ENCODE measurements at places on chromosomes 13 and 19.

- no peaks in the 10 kb centered on the region for H3K36me3 ChIP-seq
- H3K4me1 ChIP-seq = no peaks in the 10 kb centered on the region
- no peak for DNase-seq
Measured at GRCh38 chr13:65926750-65927171, 1303.4 kb downstream of the PCDH9 start.

GRCh38 chr19:368630-369024, 24.0 kb upstream of the MIER2 start:
- no peak overlapping the region for H3K4me3 ChIP-seq
- H3K4me1 ChIP-seq = no peaks in the 10 kb centered on the region
- no peaks in the 10 kb centered on the region for H3K36me3 ChIP-seq
- DNase-seq = no peak
- peaks cover 5% of the 10 kb centered on the region for H3K27me3 ChIP-seq

DNA sequence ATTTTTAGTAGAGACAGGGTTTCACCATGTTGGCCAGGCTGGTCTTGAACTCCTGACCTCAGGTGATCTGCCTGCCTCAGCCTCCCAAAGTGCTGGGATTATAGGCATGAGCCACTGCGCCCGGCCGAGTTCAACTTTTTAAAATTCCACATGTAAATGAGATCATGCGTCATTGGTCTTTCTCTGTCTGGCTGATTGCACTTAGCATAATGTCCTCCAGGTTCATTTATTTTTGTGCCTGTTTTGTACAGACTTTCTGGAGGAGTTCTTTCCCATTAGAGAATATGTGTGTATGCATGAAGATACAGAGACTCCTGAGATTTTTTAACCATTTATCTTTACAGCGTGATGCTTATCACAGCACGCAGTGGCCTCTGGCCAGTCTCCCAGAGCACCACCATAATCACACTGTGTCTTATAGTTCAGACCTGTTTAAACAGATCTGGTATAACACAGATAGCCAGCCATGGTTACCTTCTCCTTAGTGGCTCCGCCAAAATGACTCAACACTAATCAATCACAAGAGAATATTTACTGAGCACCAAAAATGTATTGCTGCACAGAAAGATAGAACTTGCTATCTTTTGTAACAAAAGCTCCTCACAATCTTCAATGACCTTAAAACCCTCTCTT, 11.4 kb upstream of the STARD13 start:
- H3K4me1 ChIP-seq = peaks cover 10% of the 10 kb centered on the region
- no peak for DNase-seq
- no peak overlapping the region for H3K27ac ChIP-seq

GRCh38 chr19:20154636-20155035, 12.4 kb upstream of the ZNF486 start:
- no peak for DNase-seq
- no peak overlapping the region for H3K27ac ChIP-seq
- no peaks in the 10 kb centered on the region for H3K4me1 ChIP-seq

DNA sequence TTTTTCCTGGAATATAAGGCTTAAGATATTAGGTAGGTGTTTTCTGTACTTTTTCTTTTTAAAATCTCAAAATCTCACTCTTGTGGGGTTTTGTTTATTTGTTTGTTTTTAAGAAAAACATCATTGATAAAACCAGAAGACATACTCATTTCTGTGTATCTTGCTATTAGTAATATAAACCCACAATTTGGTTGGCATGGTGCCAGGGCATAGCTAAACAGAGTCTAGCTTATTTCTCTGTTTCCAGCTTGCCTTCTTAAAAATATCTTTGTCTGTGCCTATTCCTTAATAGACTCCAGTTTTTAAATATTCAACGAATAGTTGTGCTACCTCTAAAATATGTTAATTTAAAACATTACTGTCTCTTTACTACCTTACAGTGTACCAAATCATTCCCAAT, 1121.9 kb upstream of the PCDH20 start:
- no peaks in the 10 kb centered on the region for H3K27me3 ChIP-seq
- H3K36me3 ChIP-seq = no peaks in the 10 kb centered on the region
- DNase-seq = no peak

GRCh38 chr19:7643031-7643415, 6.1 kb downstream of the STXBP2 start:
- H3K4me3 ChIP-seq = no peak overlapping the region
- no peaks in the 10 kb centered on the region for H3K4me1 ChIP-seq
- no peak overlapping the region for H3K27ac ChIP-seq
- DNase-seq = no peak
- H3K27me3 ChIP-seq = peaks cover 52% of the 10 kb centered on the region

GRCh38 chr19:31513841-31514240, 164.6 kb upstream of the TSHZ3 start:
- H3K4me3 ChIP-seq = no peak overlapping the region
- DNase-seq = no peak
- H3K4me1 ChIP-seq = no peaks in the 10 kb centered on the region
- no peaks in the 10 kb centered on the region for H3K36me3 ChIP-seq
- H3K27me3 ChIP-seq = no peaks in the 10 kb centered on the region
- no peak overlapping the region for H3K27ac ChIP-seq

DNA sequence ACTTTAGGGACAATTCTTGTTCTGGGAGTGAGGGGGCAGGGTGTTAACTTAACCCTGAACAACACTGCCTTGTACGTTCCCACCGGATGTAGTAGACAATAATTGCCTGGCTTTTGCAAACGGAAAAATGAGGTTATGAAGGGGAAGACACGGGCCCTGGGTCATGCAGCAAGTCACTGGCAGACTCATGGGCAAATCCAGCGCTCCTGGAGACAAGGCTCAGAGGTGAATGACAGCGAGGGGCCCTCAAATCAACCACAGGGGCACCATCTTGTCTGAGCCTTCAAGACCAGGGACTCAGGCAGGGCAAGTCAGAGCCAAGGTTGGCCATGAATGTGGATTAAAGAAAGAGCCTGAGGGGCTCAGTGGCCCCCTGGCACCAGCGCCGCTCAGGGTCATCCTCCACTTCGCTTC, 2.8 kb downstream of the RASA3 start:
- H3K27ac ChIP-seq = peak overlapping the region; percentile 88
- no peak overlapping the region for H3K4me3 ChIP-seq
- DNase-seq = peak; percentile 40
- H3K36me3 ChIP-seq = no peaks in the 10 kb centered on the region

GRCh38 chr13:107373551-107373950, 805.6 kb upstream of the ARGLU1 start:
- H3K4me3 ChIP-seq = no peak overlapping the region
- no peaks in the 10 kb centered on the region for H3K27me3 ChIP-seq
- H3K4me1 ChIP-seq = no peaks in the 10 kb centered on the region
- no peak for DNase-seq

DNA sequence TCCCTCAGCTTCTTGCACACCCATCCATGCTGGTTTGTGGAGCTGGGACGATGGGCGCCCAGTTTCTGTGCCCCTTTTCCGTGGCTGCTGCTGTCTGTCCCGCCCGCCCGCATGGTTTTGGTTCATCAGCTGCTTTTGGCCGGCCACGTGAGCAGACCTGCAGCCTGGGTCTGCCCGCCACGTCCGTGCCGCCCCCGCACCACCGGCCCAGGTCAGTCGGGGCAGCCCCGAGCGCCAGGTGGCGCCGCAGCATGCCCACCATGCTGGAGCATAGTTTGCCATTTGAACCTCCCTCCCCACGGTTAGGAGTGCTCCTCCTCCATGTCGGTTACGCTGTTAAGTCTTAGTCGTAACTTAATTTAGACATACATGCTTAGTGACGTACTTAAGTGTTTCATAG, 15.3 kb upstream of the RPS15 start:
- peaks cover 50% of the 10 kb centered on the region for H3K36me3 ChIP-seq
- peaks cover 31% of the 10 kb centered on the region for H3K4me1 ChIP-seq
- no peak for DNase-seq

GRCh38 chr13:49097374-49097773, 121.7 kb downstream of the FNDC3A start:
- peak overlapping the region; percentile 67 for H3K27ac ChIP-seq
- no peak for DNase-seq
- no peaks in the 10 kb centered on the region for H3K36me3 ChIP-seq
- peaks cover 27% of the 10 kb centered on the region for H3K4me1 ChIP-seq

DNA sequence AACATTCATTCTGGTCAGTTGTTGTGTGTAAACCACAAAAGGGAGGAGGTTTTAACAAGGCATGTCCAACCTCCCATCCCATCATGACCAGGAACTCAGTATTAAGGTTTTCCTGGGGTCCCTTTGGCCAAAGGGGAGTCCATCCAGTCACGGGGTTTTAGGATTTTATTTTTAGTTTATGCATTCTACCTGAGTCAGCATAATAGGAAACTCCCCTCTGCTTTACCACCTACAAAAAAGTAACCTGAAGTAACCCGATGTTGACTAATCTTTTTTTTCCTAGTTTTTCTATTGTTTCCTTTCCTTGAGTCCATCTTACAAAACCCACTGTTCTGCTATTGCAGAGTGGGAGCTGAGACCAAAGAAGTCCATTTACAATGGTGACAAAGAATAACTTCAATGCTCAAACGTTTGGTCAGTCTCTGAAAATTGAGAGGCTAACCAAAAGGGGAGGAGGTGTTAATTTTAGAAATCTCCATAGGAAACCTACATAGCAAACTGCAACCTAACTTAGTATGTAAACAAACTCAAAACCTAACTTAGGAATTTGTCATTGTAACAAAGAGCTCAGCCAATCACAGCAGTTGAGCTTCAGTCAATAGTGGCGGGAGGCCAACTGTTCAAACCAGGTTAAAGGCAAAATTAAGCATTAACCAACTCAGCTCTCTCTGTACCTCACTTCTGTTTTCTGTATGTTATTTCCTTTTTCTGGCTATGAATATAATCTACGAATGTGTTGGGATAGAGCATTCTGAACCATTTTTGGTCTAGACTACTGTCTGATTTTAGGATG, 1954.1 kb downstream of the PCDH9 start:
- H3K36me3 ChIP-seq = no peaks in the 10 kb centered on the region
- DNase-seq = no peak

DNA sequence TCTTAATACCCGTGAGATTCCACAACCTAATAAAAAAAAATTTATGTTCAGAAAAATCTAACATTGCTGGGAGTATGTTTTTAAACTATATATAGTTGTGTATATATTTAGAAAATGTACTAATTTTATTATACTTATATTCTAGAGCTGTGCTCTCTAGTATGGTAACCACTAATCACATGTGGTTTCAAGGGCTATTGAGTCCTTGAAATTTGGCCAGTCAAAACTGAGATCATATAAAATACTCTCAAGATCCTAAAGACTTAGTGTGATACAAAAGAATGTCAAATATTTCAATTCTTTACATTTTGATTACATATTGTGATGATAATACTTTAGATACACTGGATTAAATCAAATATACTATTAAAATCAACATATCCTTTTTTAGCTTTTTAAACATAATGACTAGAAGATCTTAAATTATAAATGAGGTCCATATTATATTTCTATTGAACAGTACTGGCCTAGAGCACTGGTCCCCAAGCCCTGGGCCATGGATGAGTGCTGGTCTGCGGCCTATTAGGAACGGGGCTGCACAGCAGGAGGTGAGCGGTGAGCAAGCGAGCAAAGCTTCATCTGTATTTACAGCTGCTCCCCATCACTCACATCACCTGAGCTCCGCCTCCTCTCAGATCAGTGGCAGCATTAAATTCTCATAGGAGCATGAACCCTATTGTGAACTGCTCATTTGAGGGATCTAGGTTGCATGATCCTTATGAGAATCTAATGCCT, 176.5 kb upstream of the NBEA start:
- DNase-seq = no peak
- H3K27me3 ChIP-seq = no peaks in the 10 kb centered on the region
- H3K27ac ChIP-seq = no peak overlapping the region

DNA sequence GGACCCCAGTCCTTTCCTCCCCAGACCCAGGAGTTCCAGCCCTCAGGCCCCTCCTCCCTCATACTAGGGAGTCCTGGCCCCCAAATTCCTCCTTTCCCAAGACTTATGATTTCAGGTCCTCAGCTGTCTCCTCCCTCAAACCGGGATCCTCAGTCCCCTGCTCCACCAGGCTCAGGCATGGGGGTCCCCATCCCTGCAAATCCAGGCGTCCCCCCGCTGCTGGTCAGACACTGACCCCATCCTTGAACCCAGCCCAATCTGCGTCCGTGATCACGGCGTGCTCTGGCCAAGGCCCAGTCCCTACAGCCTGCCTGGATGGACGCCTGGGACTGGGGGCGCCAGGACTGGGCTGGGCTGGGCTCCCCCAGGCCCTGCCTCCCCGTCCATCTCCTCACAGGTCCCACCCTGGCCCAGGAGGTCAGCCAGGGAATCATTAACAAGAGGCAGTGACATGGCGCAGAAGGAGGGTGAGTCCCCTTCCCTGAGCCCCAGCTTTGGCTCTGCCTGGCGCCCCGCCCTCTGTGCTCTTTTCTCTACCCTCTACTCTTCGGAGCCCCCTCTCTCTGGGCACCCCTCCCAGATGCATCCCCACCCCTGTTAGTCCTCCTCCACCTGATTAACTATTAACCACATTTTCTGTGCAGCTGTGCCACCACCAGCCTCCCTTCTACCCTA, 672 bp downstream of the HPN start:
- H3K36me3 ChIP-seq = no peaks in the 10 kb centered on the region
- peaks cover 25% of the 10 kb centered on the region for H3K27me3 ChIP-seq
- no peak overlapping the region for H3K27ac ChIP-seq
- DNase-seq = no peak
- H3K4me1 ChIP-seq = peaks cover 34% of the 10 kb centered on the region

DNA sequence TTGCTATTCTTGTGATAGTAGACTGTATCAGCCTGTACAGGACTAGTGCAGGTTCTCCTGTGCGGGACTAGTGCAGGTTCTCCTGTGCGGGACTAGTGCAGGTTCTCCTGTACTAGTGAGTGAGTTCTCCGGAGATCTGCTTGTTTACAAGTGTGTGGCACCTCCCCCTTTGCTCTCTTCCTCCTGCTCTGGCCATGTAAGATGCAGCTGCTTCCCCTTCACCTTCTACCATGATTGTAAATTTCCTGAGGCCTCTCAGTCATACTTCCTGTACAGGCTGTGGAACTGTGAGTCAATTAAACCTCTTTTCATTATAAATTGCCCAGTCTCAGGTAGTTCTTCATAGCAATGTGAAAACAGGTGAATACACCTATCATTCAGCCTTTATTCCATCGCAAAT, 289.6 kb downstream of the TEX29 start:
- H3K27ac ChIP-seq = no peak overlapping the region
- peaks cover 9% of the 10 kb centered on the region for H3K27me3 ChIP-seq
- no peaks in the 10 kb centered on the region for H3K4me1 ChIP-seq
- H3K4me3 ChIP-seq = no peak overlapping the region
- no peaks in the 10 kb centered on the region for H3K36me3 ChIP-seq

GRCh38 chr19:9187191-9187590, 8.4 kb downstream of the OR7D2 start:
- DNase-seq = no peak
- H3K4me3 ChIP-seq = no peak overlapping the region
- no peak overlapping the region for H3K27ac ChIP-seq
- no peaks in the 10 kb centered on the region for H3K36me3 ChIP-seq
- no peaks in the 10 kb centered on the region for H3K27me3 ChIP-seq
- no peaks in the 10 kb centered on the region for H3K4me1 ChIP-seq

GRCh38 chr19:31263328-31263727, 85.9 kb downstream of the TSHZ3 start:
- no peaks in the 10 kb centered on the region for H3K27me3 ChIP-seq
- H3K4me1 ChIP-seq = peaks cover 29% of the 10 kb centered on the region
- peak; percentile 24 for DNase-seq

GRCh38 chr19:6248844-6249243, 30.9 kb downstream of the MLLT1 start:
- H3K4me1 ChIP-seq = peaks cover 52% of the 10 kb centered on the region
- DNase-seq = no peak
- no peak overlapping the region for H3K4me3 ChIP-seq
- H3K36me3 ChIP-seq = no peaks in the 10 kb centered on the region
- no peaks in the 10 kb centered on the region for H3K27me3 ChIP-seq
- peak overlapping the region; percentile 69 for H3K27ac ChIP-seq

GRCh38 chr13:78714717-78715116, 55.8 kb upstream of the OBI1 start:
- H3K27me3 ChIP-seq = no peaks in the 10 kb centered on the region
- no peak overlapping the region for H3K27ac ChIP-seq
- H3K4me1 ChIP-seq = no peaks in the 10 kb centered on the region
- DNase-seq = no peak
- no peak overlapping the region for H3K4me3 ChIP-seq
- H3K36me3 ChIP-seq = no peaks in the 10 kb centered on the region

All from sigmoid colon (tissue), 7 donors.